ENCODE measurements at places on chromosomes 5 and 9.
A peak's percentile ranks its signal among the peaks of the same experiment; 100 is the strongest.

DNA sequence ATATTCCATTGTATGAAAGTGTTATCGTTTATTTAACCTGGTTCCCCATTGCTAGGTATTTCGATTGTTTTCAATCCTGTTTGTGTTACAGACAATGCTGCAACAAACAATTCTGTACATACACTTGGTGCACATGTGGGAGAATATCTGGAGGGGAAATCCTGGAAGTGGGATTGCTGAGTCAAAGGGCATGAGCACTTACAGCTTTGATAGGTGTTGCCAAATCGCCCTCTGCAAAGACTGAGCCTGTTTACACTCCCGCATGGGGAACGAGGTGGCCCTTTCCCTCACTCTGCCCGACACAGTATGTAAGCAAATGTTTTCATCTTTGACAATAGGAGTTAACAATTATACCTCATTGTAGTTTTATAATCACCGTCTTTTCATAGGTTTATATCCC lies 66.2 kb downstream of the PDE6A start:
- DNase-seq, result no peak

GRCh38 chr9:15389631-15390030 lies 33.0 kb upstream of the SNAPC3 start:
- DNase-seq, result no peak

- DNase-seq, result no peak
Measured at GRCh38 chr9:38685535-38685934, 34.4 kb downstream of the FAM240B start.

DNA sequence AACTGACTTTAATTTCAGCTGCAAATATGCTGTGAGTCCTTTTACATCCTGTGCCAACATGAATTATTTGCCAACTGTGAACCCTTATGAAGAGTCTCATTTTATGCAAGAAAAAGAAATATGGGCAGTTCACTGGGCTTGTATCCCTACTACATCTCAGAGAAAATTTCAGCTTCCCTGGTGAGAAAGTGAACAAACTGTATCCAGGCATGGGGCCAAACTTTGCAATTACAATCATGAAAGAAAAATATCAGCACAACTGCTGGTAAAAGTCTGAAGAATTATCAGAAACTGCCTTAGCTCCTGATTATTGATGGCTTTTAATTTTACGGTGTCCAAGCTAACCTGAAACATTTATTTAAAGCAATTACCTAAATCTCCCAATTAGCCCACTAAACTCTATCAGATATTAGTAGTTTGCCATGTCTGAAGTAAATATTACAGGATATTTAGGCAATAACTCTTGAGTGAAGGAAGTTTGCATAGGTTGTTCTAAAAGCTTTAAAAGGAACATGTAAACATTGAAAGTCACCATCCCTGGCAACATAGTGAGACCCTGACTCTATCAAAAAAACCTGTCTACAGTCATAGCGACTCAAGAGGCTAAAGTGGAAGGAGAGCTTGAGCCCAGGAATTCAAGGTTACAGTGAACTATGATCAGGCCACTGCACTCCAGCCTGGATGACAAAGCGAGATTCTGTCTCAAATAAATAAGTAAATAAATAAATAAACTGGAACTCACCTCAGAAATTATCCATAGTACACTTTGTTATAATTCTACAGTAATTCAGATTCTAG lies 83.9 kb upstream of the HCN1 start:
- DNase-seq, result no peak

GRCh38 chr9:73979894-73980264 lies 517.3 kb upstream of the RORB start:
- no peak for DNase-seq

DNA sequence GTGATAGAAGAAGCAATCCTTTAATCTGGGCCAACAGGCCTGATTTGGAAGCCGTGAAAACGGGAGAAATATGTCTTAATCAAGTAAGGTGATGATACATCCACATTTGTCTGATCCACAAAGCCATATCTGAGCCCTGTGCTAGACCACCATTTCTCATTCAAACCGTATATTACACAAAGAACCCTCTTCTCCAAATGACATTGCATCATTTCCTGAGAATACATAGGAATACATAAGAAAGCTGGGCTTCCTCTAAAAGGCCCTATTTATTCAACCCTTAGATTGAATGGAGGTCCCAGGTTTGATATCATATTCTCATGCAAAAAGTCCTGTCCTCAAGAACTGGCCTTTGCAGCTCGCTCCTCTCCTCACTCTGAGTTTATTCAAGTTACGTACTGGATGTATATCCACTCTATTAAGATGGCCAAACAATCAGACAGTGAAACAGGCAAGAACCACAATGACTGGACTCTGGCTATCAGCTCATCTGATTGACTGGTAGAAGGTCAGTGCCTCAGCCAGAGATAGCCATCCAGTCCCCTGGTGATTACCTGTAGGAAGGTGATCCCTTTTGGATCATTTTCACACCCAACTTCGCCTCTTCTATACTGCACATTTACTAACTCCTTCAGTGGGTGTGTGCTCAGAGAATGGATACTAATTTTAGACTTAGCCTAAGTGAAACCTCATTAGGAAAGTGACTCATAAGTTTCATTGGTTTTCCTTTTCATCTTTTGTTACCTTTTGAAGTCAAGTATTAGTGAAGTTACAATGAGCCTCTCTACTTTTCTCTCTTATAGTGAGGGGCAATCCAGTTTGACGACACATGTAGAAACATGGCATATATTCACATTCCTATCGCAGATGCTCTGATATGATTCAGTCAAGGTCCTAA lies 167.6 kb upstream of the WWC1 start:
- DNase-seq, result no peak

DNA sequence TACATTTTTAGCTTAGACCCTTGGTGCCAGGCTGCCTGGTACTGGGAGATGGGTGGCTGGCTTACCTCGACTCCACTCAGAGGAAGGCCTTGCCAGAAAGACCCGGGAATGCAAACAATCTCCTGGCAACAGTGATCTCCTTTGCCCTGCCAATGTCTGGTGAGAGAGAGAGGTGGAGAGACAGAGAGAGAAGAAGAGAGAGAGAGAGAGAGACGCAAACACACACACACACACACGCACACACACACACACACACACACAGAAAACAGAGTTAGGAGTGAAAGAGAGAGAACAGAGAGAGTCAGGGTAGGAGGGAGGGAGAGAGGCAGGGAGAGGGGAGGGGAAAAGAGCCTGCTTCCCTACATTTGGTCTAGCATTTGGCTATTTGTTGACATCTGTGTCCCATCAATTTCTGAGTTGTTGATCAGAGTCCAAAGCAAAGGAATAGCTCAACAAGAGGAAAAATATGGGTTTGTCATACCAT lies 181.6 kb upstream of the MAP1B start:
- no peak for DNase-seq

DNA sequence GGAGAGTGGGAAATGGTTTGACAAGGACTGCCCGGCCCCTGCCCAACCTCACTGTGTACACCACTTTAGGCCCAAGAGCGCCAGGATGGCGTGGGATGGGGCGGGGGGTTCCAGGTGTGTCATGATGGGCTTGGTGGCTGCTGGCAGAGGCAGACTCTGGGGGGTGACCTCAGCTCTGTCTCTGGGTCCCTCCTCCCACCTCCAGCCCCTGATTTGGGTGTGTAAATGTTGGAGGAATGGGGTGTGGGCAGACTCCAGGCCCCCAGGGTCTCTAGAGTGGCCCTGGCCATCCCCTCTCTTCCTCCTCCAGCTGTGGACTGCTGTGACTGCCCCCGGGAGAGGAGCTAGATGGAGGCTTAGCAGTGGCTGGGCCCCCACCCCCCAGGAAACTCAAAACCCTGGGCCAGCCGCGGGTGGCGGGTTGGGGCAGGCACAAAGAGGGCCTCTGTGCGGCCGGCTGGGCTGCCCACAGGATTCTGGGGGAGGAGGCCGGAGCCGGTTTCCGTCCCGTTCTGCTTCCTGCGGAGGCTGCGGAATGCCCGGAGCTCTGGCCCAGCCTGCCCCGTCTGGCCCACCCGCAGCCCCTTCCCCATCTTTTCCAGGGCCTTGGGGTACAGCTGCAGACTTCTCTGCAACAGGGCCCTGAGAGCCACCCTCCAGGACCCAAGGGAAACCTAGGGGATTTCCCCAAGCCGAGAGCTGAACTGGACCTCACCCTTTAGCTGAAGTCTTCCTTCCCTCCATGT lies 23.1 kb downstream of the CXXC5 start:
- DNase-seq, result no peak

DNA sequence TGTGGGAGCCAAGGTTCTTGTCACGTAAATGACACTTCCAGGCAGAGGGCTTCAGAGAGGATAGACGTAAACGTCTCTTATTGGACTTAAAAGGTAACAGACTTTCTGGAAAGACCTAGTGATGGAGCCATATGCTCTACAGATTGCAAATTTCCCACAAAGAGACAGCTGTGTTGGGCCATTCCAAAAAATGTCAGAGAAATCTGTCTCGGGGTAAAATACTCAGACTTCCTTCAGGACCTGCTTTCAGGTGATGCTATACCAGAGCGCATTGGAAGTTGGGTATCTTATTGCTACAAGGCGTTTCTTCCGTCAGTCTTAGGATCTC lies 29.2 kb downstream of the PROP1 start:
- DNase-seq, result no peak

DNA sequence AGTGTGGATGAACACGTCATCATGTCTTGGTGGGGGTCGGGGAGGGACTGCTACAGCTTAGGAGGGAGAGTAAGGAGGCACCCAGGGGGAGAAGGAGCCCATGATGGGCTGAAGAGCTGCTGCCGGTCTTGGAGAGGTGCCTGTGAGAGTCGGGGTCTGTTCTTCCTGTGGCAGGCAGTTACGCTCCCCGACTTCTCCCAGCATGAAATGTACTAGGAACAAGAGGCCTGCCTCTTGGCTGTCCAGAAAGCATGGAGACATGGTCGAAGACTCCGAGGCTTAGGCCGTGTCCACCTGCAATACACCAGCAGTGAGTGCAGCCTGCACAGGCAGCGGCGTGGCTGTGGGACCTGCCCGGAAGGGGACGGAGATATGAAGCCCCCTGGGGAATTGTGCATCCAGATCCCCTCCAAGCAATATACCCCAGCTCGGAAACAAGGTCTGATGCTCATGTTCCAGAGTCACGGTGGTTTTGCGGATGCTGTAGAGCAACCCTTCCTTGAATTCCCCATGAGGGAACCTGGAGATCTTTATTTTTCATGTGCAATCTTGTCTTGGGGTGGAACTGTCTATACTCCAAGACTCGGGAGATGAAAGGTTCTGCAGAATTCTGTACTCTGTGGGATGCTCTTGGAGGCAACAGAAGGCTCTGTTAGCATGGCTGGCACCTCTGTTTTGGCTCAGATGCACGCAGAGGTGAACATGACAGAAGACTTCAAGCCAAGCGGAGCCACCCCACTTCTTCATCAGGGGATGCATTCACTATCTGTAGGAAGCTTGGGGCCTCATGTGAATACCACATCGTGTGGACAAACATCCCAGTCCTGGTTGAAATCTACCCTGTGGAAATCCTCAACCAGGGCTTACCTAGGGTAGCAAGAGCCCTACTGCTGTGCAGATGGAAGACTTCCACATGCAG lies 374.9 kb upstream of the IRX4 start:
- no peak for DNase-seq

DNA sequence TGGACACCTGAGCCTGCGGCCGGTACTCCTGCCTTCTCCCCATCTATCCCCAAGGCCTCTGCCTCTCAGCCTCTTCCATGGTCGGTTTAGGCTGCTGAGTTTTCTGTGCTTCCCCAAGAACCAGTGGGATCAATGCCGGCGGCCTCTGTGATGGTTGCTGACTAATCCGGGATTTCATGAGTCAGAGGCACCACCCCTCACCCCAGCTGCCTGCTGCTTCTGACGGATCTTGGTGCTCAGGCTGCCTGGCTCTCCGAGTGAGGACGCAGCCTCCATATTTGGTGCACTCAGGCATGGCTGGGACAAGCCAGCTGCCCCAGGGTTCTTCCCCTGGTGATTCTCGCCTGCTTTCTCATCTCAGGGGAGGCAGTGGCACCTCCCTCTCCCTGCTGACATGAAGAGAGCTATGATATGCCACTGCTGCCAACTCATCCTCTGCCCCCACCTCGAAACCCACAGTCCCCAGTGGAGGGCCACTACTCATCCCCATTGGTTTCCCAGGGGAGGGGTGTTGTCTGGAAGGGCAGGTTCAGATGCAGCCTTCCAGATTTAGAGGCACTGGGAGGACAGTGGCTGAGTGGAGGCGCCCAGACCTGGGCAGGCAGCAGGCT lies 3.3 kb upstream of the MAN1B1 start:
- DNase-seq, result peak; percentile 85

GRCh38 chr5:176550275-176550831 lies 1.2 kb downstream of the CDHR2 start:
- DNase-seq, result no peak

DNA sequence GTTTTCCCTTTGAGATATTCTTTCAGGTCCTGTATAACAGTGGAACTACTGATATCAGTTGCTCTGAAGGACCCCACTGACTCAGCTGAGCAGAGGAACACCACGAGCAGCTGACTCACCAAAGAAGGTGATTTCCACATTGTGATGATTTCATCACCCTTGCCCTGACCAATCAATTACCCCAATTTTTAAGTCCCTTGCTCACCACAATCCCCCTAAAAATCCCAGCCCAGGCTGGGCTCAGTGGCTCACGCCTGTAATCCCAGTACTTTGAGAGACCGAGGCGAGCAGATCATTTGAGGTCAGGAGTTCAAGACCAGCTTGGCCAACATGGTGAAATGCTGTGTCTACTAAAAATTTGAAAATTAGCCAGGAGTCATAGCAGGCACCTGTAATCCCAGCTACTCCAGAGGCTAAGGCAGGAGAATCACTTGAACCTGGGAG lies 125.3 kb upstream of the ABCA1 start:
- DNase-seq, result no peak

- DNase-seq, result no peak
Measured at GRCh38 chr9:9492506-9492905, 1120.3 kb downstream of the PTPRD start.

DNA sequence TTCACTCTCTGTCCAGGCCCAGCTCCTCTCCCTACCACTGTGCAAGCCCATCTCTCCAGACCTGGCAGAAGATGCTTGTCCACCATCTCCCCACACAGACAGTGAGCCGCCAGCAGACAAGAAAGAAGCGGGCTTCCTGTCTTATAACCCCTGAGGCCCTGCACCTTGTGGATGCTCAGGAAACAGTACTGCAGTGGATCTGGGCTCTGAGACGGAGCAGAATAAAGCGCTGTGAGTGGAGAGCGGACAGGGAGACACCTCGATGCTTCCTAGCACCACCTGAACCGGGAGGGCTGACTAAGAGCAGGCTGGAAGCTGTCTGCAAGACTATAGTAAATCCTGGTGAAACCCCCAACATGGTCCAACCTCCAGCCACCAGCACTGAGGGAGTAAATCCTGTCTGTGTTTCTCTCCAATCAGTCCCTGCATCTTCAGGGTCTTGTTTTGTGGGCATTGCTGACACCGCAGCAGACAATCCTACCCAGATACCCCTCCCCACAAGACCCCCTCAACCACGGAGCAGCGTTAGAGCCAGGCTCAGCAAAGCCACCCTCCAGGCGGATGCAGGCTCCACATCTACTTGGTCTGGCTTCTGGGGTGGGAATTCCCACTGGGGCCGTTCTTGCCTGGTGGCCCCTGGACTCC lies 18.7 kb downstream of the ORM2 start:
- DNase-seq, result no peak

Measured in LoVo (cell line).